ENCODE measurements at places on chromosomes 12 and 14.

DNA sequence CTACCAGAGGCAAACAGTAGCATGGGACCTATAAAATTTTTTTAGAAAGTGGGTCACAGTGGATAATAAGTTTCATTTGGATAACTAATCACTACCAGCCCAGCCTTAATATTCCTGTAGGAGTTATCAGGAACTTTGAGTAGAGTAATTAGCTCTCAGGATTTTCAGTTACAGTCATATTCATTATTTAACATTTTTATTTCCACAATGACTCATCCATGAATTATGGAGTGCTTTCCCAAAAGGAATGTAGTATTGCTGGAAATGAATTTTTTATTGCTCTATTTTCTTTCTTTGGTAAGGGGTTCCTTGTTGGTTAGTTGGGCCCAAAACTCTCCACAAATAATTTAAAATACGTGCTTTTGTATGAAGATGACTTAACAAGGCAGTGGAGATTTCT is 53.7 kb downstream of the ERC1 start:
- DNase-seq: no peak

DNA sequence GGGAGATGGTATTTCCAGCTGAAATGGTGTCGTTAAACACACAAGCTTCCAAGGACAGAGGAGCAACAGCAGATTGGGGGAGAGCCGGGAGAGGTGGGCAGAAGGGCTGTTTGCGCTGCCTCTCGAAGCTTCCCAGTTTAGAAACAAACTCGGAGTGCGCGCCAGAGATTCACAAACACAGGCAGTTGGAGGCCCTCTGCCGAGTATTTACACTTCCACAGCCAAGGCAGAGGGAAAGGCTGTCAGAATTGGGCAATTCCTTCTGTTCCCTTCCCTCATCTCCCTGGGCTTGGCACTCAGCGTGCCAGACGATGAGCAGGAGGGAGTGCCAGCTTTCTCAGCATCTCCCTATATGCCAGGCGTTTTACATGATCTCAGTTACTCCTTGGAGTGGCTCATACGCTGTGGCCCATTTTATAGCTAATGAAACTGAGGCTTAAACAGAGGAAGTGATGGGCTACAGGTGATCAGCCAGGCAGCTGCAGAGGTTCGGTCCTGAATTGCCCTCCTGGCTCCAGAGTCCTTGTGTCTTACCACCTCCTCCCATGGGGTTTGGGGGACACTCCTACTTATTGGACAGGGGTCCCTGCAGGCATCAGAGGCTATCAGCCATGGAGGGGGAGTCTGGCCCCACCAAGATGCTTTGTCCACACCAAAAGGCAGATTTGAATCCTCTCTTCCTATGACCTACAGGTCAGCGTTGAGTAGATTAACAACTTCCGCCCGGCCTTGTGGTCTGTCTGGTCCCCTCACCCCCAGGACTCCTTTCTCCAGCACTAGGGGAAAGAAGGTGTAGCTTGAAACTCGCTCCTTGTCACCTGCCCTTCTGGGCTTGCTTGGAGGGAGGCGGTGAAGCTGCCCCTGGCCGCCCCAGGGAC is 3.1 kb downstream of the FAM222A start:
- no peak for DNase-seq

DNA sequence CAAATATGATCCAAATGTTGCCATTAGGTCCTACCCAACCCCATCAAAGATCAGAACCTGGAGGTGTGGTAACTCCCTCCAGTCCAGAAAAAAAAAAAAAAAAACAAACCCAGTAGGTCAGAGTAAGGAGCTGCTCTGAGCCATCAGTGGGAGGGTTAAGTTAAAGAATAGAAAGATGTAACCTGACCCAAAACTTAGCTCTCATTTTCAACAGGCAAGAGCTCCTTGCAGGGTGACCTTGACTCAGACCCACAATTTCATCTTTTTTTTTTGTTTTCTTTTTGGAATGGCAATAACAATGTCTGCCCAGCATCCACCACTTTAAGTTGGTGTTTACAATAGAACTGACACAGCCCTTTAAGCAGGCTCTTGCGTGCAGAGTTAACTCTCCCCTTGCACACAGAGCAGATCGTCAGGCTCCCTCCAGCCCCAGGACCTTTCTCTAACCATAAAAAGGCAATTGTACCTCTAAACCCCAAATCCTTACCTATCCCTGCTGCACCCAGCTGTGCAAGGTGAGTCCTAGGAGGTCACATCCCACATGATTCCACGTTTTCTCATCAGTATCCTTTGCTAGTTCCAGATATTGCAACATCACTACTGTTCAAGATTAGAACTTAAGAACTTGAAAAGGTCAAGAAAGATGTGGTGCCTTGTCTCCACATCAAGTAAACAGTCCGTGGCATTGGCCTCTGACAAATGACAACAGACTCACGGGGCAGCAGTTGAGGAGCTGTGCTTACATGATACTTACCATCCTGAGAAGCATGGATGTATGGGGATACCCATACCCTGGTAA is 178.6 kb upstream of the EEA1 start:
- DNase-seq: no peak

GRCh38 chr12:2168808-2169207 is 116.0 kb downstream of the CACNA1C start:
- no peak for DNase-seq

GRCh38 chr14:105153331-105153731 is 15.2 kb downstream of the JAG2 start:
- no peak for DNase-seq

DNA sequence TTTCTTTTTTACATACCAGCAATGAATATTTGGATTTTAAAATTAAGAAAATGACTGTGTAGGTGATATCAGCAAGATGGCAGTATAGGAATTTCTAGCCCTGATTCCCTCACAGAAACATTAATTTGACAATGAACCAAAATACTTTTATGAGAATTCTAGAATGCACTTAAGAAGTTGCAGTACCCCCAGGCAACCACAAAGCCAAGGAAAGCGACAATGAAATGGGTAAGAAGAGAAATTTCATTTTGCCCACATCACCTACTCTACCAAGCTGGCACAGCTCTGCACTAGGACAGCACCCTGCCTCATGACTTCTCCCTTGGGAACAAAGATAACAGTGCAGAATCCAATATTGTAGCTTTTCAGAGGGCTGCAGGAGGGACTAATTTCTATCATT is 6.6 kb downstream of the OR9K2 start:
- DNase-seq: no peak

DNA sequence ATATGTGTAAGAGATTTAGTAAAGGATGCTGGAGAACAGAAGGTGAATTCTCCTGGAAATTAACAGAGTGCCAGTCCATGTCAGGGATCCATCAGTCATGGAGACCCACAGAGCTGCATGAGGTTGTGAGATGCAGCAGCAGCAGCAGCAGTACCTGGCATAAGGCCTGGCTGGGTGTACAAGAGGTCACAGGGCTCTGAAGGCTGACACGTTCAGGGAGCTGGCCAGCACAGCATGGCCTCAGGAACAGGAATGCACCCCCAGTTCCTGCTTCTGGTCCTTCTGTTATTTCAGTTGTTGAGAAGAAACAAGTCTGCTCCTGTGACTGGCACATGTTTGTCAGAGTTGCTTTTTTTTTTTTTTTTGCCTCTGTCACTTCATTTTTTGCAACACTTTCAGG is 210.8 kb downstream of the CNTN1 start:
- no peak for DNase-seq

- DNase-seq: no peak
These were observed 145.0 kb downstream of the BTG1 start for GRCh38 chr12:92000597-92000996.

DNA sequence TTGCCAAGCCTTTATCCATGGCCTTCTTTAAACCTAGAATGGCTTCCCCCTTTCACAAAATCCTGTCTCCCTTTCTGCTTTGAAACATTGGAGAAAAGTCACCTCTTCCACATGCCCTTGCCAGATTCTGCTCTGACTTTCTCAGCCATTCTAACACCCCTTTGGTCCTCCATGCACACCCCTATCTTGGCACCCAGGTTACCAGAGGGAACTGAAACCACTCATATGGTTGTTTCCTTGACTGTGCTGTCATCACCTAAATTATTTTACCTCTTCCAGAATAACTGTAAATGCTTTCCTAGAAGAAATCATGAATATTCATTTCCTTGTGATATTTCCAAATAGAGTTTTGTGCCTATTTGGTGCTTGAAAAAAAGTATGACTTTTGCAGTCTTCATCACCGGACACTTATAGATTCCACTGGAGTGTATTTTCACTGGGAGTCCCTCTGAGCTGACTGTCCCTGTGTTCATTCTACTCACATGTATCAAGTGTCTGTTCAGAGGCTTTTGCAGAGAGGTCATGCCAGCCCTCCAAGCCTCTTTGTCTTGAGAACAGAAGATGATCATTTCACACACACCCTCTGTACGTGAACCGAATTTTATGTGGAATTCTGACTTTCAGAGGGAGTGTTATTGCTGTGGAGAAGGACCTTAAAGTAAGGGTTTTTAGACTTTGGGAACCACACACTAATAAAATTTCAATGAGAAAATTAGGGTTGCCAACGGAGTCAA is 74.1 kb downstream of the PLXNC1 start:
- no peak for DNase-seq

DNA sequence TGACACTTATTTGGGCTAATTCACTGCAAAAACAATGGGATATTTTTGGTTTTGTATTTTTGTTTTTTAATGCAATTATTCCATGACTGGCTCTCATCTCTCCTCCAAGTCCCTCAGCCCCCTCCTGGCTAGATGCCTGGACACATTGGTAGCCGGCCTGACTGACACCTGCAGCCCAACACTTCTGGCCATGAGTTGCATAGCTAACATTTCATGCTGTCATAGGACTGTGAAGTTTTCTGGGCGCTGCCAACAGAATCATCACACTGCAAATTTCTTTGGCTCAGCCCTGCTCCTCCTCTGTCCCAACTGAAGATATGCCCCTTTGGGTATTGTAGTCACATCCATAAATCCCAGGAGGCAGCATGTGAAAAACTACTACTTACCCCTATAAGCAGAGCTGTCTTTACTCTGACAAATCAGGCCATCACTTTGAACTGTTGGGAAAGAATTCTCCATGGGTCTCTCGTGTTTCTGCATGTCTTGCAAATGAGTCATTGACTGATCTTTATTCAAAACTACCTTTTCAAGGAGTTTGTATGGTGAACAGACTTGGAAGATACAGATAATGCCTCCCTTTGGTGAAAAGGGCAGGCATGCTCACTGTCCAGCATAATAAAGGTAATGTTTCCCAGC is 126.7 kb upstream of the LGR5 start:
- no peak for DNase-seq

- no peak for DNase-seq
These were observed 56.1 kb upstream of the DDX11 start for GRCh38 chr12:31017535-31017934.

DNA sequence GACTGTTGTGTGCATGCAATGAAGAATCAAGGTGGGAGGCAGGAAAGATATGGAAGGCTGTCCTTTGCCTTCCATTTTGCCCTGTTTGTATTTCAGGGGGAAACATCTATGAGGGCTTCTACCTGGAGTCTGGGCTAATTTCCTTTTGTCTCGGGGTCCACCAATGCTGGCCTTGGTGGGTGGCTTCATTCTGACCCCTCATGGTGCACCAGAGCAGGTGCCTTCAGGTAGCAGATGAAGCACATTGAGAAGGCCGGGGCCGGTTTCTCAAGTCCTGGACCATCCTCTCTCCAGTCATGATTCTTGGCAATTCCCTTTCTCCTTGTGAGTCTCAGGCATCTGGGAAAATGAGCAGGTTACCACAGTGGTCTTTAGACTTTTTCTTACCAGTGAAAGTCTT is 47.2 kb downstream of the RPH3A start:
- no peak for DNase-seq

- DNase-seq: no peak
These were observed 266.2 kb downstream of the RAD51B start for GRCh38 chr14:68085742-68086141.

- no peak for DNase-seq
These were observed 505.2 kb downstream of the BCL11B start for GRCh38 chr14:98766818-98767217.

GRCh38 chr14:102732924-102733323 is 44.3 kb upstream of the TRAF3 start:
- no peak for DNase-seq

DNA sequence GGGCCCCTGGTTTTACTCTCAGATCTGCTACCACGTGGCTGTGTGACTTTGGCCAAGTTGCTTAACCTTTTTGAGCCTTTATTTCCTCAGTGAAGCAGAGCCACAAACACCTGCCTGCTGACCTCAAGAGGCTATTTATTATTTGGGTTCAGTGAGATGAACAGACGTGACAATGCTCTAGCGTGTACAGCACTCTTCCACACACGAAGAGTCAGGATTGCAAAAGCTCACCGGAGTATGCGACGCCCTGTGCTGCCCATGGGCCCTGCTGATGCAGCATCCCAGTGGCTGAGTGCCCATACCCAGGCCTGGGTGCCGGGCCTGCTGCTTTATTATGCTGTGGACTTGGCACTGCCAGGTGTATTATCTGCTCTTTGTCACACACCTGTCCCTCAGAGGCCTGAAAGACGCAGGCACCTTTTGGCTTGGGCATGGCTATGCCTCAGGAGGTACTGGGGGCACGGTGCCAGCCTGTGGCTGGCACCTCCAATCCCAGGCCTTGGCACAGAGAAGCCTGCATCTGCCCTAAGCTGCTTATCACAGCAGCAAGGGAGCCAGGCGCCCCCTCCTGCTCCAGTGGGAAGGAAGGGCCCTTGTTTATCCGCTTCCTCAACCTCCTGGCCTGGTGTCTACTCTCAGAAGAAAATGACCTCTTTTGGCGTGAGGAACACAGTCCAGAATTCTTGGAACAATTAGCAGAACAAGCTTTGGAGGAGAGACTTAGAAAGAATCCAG is 22.3 kb upstream of the TC2N start:
- no peak for DNase-seq

- no peak for DNase-seq
These were observed 77.8 kb upstream of the BTG1 start for GRCh38 chr12:92223481-92223880.

DNA sequence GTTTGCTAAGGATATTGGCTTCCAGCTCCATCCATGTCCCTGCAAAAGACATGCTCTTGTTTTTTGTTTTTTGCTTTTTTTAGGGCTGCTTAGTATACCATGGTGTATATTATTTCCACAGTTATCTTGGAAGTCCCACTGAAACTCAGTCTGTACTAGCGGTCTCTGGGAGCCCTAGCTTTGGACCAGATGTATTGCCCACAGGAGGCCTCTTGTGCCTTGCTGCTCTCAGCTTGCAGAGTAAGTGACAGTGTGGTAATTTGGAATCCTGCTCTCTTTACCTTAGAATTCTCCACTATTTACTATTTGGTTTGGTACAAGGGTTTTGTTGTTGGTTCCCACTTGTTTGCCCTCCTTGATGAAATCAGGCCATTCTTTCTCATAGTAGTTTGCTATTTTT is 1022.9 kb downstream of the LRFN5 start:
- DNase-seq: no peak

DNA sequence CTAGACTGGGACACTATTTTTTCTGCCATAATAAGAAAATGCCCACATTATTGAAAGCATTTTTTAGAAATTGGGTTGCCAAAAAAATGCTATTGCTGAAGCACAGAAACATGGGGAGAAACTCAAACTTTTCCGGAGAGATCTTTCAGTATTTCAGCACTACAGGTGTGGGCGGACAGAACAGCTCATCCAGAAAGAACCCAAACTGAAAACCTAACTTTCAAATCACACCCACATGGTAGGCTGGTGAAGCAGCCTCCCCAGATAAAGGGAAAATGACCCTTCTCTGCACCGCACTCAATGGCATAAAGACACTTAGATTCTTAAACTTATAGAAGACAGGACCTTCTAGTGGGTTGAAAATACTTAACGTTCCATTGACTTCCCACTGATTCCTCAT is 62.3 kb upstream of the TMPO start:
- DNase-seq: no peak

GRCh38 chr14:102484316-102484715 is 25.3 kb downstream of the ANKRD9 start:
- DNase-seq: no peak

GRCh38 chr14:32559590-32559989 is 230.5 kb downstream of the AKAP6 start:
- no peak for DNase-seq

Data from hematopoietic multipotent progenitor cell treated with erythropoietin and hydrocortisone succinate and interleukin-3 and kit ligand, for 15 days (in vitro differentiated cells).